Astrocyte of the hippocampus (primary cell): ENCODE measurements at places on chromosomes 5 and 9.

DNA sequence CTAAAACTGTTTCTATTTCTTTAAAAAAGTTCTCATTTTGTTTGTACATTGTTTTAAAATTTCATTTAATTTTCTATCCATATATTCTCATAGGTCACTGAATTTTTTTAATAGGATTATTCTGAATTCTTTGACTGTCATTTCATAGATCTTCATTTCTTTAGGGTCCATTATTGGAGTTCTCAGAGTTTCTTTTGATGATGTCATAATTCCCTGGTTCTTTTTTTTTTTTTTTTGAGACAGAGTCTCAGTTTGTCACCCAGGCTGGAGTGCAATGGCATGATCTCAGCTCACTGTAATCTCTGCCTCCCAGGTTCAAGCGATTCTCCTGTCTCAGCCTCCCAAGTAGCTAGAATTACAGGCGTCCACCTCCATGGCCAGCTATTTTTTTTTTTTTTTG is 89.9 kb downstream of the DMRT2 start:
- no peak for DNase-seq

GRCh38 chr9:97237311-97237786 is 70.1 kb upstream of the CCDC180 start:
- DNase-seq: peak; percentile 7

DNA sequence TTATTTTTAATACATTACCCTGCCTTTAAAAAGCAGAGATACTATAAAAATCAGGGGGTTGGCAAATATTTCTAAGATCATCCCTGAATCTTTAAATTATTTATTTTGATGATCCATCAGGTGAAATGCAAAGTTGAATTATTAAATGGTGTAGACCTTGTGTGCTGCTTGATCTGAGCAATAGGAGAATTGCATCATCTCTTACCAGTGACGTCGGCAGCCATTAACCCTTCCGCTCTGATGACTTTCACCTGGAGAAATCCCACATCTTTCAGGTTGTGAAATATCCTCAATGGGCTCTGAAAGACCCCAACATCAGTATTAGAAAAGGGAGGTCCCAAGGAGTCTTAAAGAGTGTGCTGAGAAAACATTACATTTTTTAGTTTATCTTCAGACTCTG is 270.2 kb downstream of the SLF1 start:
- no peak for DNase-seq

GRCh38 chr5:100647461-100648230 is 112.5 kb downstream of the FAM174A start:
- DNase-seq: peak; percentile 62

- DNase-seq: no peak
These were observed 38.1 kb downstream of the CMYA5 start for GRCh38 chr5:79727451-79728355.

GRCh38 chr5:132772291-132773070 is 4.6 kb downstream of the SEPTIN8 start:
- DNase-seq: peak; percentile 74

GRCh38 chr5:84602371-84602771 is 217.7 kb upstream of the EDIL3 start:
- DNase-seq: no peak

DNA sequence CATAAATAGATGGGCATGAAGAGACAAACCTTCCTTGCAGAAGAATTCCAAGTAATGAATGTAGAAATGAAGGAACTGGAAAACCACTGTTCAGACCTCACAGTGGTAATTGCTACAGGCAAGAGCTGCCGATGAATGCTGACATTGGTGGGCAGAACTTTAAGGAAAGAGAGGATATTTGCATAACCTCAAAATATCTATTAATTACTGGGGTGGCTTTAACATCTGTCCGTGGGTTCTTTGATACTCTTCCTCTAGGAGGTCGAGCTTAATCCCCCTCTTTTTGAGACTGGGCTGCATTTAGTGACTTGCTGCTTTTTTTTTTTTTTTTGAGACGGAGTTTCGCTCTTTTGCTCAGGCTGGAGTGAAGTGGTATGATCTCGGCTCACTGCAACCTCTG is 34.7 kb downstream of the LAMC3 start:
- DNase-seq: no peak

GRCh38 chr5:118467103-118467502 is 521.2 kb downstream of the DTWD2 start:
- DNase-seq: no peak

DNA sequence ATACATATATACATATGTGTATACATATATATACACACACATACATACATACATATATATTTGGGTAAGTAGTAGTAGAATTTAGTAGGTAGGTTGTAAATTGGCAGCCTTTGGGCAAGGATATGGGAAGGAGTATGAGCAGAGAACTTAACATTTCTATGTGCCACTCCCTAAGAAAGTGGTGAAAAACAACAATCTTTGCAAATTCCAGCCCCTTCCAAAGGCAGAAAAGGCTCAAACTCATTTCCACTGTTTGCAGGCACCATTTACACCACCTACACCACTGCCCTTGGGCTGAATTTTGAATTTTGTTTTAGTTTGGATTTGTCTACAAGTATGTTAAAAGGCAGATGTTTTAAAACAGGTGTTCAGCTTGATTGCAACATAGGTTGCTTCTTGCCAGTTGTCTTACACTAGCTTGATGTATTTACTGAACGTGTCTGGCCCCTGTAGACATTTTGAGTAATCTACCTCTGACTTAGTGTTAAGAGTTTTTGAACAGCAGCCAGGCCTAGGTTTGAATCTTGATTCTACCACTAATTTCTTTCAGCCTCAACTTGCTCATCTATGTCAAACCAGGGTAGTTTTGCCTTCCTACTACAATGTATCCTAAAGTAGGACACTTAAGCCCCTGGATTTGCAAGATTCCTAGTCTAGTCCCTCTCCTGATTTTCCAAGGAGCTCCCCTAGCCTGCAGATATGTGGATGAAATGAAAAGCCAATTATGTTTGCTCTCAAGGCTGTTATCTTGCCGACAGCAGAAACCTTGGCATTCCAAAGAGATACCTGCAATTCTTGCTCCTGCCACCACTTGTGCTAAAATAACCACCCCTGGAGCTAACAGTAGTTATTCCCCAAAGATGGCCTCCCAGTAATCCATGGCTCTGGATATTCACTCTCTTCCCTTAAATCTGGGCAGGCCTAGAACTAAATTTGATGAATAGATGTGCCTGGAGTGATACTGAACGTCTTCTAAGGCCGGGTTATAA is 156.2 kb upstream of the SLC44A1 start:
- DNase-seq: no peak

GRCh38 chr5:133364936-133365707 is 247.2 kb downstream of the FSTL4 start:
- no peak for DNase-seq

DNA sequence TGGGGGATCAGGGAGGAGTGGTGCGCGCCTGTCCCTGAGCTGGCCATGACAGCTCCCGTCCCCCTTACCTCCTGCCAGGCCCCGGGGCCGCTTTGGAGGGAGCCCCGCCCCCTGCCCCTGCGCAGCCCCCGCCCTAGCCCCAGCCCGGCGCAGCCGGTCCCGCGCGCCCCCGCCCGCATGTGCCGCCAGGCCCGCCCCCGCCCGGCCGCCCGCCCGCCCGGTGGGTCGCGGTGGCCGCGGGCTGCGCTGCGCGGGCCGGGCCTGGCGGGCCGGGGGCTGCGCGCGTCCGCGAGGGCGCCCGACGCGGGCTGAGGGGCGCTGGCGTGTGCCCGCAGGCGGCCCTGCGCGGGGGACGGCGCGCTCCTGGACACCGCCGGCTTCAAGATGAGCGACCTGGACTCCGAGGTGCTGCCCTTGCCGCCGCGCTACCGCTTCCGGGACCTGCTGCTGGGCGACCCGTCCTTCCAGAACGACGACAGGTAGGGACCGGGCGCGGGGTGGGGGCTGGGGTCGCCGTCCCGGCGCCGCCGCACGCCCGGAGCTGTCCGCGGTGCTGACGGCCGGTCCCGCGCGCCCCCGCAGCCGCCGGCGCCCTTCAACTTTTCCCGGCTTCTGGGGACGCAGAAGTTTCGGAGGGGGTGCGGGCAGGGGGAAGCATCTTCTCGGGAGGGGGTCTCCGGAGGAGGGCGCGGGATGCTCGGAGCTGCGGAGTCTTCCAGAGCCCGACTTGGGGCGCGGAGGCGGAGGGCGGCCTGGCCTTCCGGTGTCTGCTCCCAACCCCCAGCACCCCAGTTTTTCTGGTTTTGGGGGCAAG is 12.5 kb downstream of the KCNT1 start:
- DNase-seq: peak; percentile 39

- peak; percentile 40 for DNase-seq
These were observed 609.9 kb downstream of the ACTL7B start for GRCh38 chr9:108245901-108246300.

- no peak for DNase-seq
These were observed 38.5 kb downstream of the FAM219A start for GRCh38 chr9:34419716-34420504.

DNA sequence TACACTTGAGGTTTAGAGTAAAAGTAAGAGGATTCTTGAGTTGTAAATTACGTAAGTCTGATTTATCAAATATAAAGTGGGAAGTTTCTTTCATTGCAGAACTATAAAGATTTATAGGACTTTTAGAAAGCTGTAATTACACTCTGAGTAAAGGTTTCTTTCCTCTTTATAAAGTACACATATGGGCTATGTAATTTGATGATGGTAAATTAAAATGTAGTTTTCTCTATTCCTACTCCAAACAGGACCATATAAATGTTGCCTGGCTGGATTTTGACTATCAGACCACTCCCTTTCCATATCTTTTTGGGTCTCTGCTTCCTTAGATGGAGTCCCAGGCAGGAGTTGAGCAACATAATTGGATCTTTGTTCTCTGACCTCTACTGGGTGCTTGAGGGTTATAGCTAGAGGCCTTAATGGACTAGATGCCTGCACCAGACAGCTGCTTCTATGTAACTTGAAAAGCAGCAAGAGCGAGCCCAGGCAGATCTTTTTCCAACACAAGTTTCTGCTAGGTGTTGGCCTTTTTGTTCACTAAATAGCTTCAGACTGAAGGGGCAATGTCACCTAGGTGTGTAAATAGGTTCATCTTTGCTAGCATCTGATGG is 11.4 kb upstream of the TEX48 start:
- no peak for DNase-seq

DNA sequence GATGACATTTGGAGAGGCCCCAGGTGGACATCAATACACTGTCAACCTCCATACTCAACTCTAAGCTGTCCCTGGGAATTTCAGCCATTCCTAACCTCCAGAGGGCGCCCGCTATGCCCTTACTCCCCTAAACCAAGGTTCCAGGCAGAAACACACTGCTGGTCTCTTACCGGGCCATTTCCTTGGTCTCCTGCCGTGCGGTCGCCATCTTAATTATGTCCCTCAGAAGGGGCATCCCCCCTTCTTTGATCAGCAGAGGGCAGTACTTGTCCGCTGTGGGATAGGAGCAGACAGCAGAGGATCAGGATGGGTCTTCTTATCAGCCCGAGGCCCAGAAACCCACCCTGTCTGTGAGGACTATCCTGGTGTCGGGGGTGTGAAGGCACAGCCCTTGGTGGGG is 9.3 kb upstream of the ZDHHC12 start:
- DNase-seq: peak; percentile 89

DNA sequence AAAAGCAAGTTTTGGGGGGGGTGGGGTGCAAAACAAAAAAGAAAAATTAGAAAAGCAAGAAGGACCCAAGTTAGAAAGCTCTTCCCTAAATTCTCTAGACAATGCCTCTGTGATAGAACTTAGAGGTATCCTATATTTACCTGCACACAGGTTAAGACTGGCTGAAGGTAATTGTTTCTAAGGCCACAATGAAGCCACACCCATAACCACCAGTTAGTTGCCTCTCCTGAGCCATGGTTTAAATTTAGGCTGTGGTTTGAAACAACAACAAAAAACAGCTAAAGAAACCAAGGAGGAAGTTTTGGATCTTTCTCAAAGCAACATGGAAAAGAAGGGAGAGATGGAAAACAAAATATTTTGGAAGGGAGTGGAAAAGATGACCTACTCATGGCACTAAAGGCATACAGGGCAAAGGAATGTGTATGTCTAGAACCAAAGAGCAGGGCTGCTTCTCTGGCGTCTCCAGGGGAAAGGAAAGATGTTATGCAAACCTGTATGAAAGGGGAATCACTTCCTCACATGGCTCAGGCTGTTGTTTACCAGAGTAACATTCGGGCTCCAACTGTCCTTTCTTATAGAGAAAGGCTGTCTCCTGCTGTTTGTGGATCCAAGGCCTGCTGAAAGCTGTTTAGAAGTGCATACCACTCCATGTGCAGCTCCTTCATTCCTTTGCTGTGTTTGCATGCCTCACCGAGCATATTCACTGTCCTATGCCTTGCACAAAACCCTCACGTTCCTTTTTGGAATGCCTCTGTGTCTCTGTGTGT is 408.9 kb upstream of the MPDZ start:
- peak; percentile 32 for DNase-seq

DNA sequence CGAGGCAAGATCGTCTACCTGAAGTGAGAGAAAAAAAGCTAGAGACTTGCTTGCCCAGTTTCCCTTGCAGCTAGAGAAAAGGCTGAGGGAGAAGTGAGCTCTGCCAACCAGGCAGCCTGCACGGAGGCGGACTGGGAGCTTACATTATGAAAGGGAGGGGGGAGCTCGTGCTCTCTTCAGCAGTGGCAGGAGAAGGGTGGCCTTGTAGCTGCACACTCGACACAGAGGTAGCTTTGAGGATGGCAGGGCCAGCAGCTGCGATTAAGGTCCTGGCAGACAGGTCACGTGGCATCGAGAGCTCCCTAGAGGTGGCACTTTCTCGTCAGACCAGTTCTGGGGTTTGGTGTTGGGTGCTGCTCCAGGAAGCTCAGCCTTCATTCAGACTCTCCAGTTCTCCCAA is 26.7 kb downstream of the APBA1 start:
- no peak for DNase-seq

- no peak for DNase-seq
These were observed 513.1 kb downstream of the IRX1 start for GRCh38 chr5:4108690-4109089.

DNA sequence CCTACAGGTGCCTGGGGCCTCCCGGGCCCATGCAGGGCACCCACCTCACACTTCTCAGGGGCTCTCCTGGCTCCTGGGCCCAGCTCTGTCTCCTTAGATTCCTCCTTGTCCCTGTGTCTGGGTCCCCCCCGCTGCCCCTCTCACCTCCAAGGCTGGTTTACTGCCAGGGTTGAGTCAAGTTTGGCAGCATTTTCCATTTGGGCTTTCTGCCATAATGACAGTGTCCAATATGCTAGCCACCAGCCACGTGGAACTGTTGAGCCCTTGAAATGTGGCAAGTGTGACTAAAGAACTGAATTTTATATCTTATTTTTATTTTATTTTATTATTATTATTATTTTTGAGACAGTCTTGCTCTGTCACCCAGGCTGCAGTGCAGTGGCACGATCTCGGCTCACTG is 1.9 kb downstream of the TTC16 start:
- no peak for DNase-seq

GRCh38 chr9:125538092-125538473 is 168.9 kb downstream of the MAPKAP1 start:
- DNase-seq: peak; percentile 92

DNA sequence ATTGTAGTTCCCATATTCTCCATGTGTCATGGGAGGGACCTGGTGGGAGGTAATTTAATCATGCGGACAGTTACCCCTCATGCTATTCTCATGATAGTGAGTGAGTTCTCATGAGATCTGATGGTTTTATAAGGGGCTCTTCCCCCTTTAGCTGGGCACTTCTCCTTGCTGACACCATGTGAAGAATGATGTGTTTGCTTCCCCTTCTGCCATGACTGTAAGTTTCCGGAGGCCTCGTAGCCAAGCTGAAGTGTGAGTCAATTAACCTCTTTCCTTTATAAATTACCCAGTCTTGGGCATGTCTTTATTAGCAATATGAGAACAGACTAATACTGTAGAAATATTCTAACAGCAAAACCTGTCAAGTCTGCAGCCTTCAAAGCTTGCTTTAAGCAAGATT is 293.2 kb downstream of the CTNND2 start:
- no peak for DNase-seq

- no peak for DNase-seq
These were observed 2.4 kb downstream of the CCL28 start for GRCh38 chr5:43409809-43410271.
